ENCODE measurements at places on chromosomes 1 and 21.

- DNase-seq: no peak
Measured at GRCh38 chr1:169236880-169237279, 130.4 kb downstream of the ATP1B1 start.

DNA sequence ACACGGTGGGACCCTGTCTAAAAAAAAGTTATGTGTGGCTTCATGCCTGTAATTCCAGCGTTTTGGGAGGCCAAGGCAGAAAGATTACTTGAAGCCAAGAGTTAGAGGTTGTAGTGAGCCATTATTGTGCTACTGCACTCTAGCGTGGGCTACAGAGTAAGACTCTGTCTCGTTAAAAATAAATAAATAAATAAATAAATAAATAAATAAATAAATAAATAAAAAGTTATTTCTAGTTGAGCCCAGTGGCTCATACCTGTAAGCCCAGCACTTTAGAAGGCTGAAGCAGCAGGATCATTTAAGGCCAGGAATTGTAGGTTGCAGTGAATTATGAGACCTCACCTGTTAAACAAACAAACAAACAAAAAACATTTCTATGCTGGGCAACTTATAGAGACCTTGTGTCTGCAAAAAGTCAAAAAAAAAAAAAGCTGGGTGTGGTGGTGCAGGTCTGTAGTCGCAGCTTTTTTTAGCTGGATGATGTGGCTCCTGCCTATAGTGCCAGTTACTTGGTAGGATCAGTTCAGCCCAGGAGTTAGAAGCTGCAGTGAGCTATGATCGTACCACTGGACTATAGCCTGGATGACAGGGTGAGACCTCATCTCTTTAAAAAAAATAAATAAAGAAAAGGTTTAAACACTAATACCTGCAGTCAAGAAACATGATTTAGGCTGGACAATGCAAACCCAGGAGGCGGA is 25.6 kb downstream of the GON4L start:
- no peak for DNase-seq

GRCh38 chr1:24089027-24089742 is 22.8 kb downstream of the MYOM3 start:
- no peak for DNase-seq

GRCh38 chr1:73854527-73854926 is 343.4 kb downstream of the LRRIQ3 start:
- no peak for DNase-seq

GRCh38 chr1:223616586-223616985 is 48.9 kb downstream of the CAPN8 start:
- no peak for DNase-seq

Measured in stimulated activated CD8-positive, alpha-beta memory T cell treated with anti-CD3 and anti-CD28 coated beads, Interleukin-12 subunit alpha, Interleukin-12 subunit beta, amount 100 ng/mL, for 4 hours (primary cell).